HEK293T (cell line): ENCODE measurements at places on chromosomes 2 and 18.

DNA sequence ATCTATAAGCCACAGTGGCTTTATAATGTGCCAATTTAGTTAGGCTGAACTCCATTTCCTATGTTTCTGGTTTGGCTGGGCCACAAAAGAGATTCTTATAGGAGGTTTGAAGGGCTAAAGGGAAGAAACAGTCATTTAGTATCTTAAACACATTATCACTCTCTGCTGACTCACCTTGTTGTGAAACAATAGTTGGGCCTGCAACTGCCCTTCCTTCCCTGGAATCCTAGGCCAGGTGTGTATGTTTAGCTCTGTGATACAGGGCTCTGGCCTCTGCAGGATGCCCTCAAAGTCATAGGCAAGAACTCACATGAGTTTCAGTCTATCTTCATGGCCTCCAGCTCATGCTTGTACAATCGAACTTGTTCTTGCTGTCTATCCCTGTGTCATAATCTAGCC lies 400.0 kb upstream of the CELF4 start:
- DNase-seq, result no peak

DNA sequence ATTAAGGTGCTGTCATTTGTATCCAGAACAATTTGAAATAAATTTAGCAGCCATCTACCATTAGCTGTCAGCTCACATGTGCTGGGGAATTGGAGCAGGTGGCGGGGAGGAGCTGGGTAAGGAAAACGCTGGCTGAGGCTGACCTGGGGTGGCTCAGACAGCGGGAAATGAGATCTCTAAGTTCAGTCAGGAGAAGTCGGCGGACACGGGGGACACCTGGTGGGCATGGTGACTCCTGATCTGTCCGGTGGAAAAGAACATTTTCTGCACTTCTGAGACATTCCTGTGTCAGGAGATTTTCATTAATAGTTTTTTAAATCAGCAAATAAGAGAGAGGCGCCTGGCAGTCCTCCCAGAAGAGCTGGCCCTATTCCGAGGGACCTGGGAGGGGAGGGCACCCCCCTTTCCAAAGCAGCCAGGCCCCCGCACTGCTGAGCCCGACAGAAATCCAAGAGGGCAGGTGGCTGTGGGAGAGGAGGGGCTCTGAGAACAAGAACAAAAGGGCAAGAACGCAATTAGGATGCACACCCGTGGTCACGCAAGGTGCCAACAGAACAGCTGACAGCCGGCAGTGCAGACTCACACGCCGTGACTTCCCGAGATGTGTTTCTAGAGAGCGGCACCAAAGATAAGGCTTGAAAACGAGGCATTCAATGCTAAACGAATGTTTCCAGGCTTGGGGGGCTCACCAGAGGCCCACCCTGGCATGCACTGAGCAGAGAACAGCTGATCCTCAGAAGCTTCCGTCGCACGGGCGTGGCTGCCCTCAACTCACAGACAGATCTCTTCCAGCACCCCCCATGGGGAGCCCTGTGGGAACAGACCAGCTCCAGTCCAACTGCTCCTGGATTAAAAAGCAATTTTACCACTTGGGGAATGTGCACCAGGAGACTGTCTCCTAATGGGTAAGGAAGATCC lies 26.4 kb downstream of the SLC66A2 start:
- DNase-seq, result no peak

- DNase-seq, result no peak
Observed at GRCh38 chr2:8996006-8996405, 7.5 kb downstream of the MBOAT2 start.

GRCh38 chr2:208654056-208654455 lies 247.5 kb downstream of the PTH2R start:
- no peak for DNase-seq

DNA sequence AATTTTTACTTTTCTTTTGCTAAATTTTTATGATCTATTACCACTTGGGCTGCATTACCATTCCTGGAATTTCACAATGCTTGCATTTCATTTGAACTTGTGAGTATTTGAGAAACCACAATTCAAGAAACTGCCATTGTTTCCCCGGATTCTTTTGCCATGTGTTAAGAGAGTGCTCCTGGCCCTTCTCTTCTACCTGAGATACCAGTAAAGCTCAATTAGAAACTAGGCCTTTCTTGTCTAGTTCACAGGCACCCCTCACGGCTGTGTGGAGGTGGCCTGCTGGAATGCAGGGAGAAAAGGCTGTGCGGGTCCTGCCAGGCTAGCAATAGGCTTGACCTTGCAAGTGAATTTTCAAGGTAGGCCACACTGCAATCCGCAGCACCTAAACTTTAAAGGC lies 40.8 kb downstream of the ZEB2 start:
- no peak for DNase-seq

DNA sequence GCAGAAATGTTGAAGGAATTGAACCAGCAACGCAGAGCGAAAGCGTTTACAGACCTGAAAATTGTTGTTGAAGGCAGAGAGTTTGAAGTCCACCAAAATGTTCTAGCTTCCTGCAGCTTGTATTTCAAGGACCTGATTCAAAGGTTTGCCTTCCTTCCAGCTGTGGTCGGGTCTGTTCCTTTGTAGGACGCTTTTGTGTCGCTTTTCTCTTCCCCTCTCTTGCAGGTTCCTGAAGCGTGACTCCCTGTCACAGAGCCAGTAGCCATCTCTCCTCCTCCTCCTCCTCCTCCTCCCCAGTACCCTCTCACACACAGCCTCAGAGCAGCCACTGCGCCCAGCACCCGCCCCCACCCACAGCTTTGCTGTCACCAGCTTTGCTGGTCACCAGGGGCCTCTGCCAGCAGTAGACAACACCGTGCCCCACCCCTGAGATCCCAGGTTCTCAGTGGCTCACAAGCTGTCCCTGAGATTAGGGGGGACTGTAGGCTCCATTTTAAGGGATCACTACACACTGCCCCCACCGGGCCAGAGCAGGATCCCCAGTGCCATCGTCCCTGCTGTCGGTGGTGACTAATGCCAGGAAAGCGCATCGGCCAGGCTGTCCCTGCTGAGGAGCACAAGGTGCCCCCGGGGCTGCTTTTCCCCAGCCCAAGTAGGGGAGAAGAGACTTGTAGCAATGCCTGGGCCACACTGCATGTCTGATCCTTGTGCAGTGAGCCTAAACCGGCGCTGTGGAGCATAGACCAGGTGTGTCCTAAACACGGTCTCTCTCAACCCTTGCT lies 242.3 kb downstream of the ATAD2B start:
- DNase-seq, result no peak

GRCh38 chr2:168246072-168246482 lies 1.3 kb downstream of the STK39 start:
- no peak for DNase-seq

- no peak for DNase-seq
Observed at GRCh38 chr2:203484266-203485112, 50.6 kb downstream of the RAPH1 start.

DNA sequence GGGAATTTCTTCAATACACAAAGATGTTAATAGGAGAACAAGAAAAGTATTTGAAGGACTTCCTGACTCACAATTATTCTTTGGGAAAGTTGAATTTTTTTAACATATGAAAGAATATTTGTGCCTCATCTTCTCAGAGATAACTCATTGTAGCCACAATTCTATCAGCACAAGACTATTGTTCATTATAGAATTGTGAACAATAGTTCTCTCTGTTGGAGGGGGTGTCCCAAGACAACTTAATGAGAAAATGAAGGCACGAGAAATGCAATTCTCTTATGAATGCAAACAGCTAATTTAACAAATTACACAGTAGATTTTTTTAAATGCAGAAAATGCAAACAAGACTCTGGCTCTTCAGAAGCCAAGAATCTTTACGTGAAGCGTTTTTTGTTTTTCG lies 157.0 kb downstream of the BARD1 start:
- no peak for DNase-seq

DNA sequence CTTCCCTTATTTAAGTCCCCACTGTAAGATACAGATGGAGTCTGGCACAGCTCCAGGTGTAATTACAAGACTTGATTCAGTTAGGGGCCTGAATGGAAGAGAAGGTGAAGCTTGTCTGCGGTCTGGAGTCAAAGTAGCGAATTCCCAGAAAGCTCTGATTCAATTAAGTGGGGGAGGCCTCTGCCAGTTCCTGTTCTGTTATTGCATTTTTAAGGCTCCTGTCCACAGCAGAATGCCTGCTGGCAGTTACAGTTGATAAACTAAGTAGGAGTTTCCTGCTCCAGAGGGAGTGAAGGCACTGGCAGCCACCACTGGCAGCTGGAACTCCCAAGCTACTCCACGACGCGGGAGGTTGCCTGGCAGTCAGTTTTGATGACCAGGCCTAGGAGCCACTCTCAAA lies 181.1 kb downstream of the SOCS6 start:
- DNase-seq, result no peak

DNA sequence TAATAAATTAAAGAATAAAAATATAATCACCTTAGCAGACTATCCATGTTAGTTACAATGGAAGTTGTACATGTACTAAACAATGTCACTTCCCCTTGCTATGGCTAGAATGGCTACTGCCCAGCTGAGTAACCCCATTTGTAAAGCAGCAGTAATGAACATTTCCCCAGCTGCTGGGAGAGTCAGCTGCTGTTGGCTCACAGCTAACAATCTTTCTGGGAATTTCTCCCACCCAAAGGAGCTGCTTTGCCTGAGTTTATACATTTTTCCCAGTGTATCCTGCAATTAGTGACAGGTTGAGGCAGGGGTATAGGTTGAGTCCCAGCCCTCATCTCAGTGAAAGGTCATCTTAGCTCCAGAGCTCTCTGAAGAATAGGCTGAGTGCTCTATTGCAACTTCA lies 665.6 kb upstream of the KLHL29 start:
- no peak for DNase-seq

DNA sequence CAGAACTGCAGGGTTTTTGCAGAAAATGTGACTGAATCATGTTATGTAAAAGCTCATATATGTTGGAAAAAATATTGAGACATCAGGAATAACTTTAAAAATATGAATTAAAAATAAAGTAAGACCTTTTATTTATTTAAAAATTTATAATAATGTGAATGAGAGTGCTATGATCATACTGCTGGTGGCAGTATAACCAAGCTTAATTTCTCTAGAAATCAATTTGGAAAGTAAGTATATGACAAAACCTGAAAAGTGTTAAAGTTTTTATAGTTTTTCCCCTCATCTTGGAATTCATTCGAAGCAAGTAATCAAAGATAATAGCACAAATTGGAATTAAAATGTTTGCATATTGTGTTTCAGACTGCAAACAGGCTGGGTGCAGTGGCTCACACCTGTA lies 7.5 kb downstream of the SLC39A10 start:
- no peak for DNase-seq

GRCh38 chr18:41993151-41993550 lies 38.1 kb downstream of the PIK3C3 start:
- no peak for DNase-seq

DNA sequence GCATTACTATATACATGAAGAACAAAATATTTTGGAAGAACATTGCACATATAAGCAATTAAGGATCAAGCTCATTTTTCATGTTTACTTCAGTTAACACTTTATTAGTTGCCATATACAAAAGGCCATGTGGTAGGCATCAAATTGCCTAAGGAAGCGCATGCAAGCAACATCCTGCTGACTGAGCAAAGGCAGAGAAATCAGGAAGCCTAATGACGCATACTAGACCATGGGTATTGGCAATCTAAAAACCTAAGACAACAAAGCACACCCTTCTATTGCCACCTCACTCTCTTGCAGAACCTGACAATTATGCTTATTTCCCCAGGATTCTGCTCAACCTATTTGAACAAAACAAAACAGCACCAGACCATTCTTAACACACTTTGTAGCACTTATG lies 171.9 kb downstream of the STK39 start:
- no peak for DNase-seq

GRCh38 chr18:79600596-79600995 lies 79.0 kb upstream of the CTDP1 start:
- no peak for DNase-seq

GRCh38 chr18:70705831-70706416 lies 417.1 kb downstream of the SOCS6 start:
- DNase-seq, result no peak

DNA sequence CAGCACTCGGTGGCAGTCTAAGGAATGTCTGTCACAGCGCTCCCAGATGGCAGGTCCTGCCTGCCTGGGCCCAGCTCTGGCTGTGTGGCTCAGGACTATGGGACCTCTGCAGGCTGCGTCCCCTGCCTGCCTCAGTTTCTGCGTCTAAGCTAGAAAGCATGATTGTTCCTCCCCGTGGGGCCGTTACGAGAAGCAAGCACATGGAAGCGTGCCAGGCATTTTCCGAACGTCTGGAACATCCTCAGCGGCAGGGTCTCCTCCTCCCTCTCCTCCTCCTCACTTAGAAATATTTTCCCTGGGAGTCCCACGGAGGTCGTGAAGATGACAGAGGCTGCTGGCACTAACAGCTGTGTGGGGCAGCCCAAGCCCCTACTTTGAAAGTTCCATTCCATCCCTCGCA lies 43.3 kb downstream of the LRRFIP1 start:
- DNase-seq, result no peak

- no peak for DNase-seq
Observed at GRCh38 chr18:58443671-58444070, 185.2 kb downstream of the ALPK2 start.

DNA sequence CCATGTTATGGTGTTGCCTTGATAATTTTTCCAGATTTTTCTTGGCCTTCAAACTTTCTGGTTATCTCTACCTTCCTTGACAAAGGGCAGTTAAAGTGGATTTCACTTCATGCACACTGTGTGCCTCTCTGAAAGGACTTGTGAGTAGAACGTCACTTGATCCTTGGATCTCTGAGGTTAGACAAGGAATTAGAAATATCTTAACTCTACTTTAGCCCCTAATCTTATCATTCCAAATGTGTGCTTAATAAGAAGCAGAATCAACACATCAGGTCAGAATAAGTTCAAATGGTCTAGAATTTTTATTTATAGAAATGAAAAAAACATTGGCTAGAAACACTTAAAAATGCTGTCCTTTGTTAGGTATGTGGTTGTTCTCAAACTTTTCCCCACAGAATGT lies 205.7 kb downstream of the TPGS2 start:
- no peak for DNase-seq

- DNase-seq, result peak; percentile 39
Observed at GRCh38 chr2:101150306-101151145, 656 bp downstream of the TBC1D8 start.

DNA sequence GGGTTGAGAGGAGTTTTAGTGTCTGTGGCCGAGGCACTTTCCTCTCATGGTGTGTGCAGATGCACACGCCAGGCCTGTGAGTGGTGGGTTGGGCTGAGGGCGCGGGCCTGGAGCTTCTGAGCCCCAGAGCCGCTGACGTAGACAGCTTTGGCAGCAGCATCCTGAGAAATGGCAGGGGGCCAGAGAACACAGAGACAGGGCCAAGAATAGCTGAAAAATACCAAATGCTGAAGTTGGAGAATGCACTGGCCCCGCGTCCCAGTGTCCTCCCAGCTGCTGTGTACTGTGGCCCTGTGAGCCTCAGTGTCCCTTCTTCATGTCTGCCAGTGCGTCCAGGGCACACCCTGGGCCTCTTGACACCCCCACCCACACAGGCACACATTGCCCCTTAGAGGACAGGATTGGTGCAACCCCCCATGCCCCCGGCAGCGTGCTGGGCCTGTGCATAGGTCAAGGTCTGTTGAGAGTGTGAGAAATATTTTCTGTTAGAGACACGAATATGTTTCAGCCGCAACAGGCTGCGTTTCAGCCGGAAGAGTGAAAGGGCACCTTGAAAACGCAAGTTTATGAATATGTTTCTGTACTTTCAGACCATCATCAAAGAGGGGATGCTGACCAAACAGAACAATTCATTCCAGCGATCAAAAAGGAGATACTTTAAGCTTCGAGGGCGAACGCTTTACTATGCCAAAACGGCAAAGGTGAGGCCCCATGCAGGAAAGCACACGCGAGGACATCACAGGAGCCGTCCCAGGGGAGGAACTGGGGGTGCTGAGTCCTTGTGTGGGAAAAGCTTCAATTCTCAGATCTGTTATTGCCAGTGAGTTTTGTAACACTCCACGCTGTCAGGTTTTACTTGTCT lies 33.6 kb downstream of the DGKD start:
- no peak for DNase-seq

- DNase-seq, result no peak
Observed at GRCh38 chr18:50113726-50114125, 81.2 kb downstream of the MYO5B start.
